ENCODE measurements at places on chromosomes 12 and 14.

DNA sequence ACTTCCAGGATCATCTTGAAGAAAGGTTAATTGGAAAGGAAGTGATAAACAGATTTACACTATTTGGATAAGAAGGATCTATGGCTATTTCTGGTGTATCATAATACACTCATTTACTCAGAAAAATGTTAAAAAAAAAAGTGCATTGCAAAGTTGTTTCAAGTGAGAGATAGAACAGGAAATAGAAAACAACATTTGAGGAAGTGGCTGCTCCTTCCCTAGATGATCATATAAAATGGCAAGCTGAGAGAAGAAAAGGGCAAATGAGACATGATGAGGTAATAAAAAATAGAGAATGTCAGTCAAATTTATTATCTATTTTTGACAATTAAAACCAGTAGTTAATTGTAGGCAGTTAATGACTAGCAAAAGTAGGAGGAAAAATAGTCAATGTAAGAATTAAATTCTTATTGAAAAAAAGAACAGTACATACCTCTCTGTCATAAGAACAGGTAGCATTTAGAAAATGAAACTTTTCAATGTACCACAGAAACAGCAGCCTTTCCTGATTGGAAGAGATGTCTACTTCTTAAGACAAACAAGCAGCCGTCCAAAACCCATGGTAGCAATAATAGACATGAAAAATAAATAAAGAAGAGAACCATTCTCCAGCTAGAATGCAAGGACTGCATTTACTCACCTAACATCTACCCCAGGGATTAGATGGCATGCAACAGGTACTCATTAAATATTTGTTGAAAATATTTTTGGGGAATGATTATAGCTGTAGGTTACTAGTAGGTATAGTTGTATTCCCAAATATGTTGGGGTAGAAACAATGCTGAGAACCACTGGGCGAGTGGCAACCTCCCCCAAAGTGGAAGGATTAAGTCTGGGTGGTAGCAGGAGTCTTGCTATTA, 63.9 kb upstream of the GRIP1 start:
- DNase-seq: no peak

- DNase-seq: no peak
These were observed 6.4 kb downstream of the APOLD1 start for GRCh38 chr12:12791756-12792369.

- no peak for DNase-seq
These were observed 418.3 kb downstream of the EGLN3 start for GRCh38 chr14:33532553-33532952.

- DNase-seq: no peak
These were observed 12.4 kb upstream of the C12orf75 start for GRCh38 chr12:105317942-105318621.

DNA sequence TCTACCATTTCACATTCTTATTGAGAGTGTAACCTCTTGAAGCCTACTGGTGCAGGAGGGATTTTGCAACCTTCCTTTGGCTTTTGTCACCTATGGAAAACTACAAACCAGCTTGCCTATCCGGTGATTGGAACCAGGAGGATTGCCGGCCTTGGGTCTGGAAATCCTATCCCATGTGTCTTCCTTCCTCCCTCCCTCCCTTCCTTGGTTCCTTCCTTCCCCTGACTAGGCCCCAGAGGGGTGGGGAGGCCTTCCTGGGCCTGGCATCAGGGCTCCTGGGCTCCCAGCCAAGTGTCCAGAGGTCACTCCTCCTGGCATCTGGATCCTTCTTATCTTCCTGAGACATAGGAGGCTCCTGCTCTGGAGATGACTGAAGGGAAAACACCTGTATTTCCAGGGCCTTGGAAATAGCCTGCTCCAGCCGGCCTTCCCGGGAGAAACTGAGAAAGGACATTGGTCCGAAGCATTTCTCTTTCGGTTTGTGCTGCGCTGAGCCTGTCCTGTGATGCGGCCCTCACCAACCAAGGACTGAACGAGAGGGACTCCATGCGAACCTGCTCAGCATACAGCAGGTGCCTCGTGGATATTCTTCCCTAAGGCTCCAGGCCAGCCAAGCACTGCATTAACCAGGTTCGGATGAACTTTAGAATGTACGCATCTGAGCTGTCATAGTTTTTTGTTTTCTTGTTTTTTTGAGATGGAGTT, 43.4 kb downstream of the PSMA6 start:
- DNase-seq: no peak

GRCh38 chr12:74732164-74732784, 194.6 kb downstream of the ATXN7L3B start:
- DNase-seq: no peak

DNA sequence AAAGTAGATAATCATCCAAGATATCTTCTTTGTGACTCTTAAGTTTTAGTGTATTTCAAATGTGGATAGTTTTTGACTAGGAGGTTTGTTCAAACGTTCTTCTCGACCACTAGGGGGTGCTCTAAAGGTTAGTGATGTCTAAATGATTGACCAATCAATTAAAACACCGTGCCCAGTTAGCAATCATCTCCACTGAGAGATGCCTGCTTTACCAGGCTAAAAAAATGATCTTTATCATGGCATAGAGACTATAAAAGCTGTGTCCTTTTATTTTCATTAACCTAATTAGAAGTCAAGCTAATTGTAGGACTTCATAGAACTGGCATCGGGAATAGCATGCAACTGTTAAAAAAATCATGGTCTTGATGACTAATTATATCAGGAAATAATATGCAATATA, 153.9 kb downstream of the PRKCH start:
- DNase-seq: no peak

DNA sequence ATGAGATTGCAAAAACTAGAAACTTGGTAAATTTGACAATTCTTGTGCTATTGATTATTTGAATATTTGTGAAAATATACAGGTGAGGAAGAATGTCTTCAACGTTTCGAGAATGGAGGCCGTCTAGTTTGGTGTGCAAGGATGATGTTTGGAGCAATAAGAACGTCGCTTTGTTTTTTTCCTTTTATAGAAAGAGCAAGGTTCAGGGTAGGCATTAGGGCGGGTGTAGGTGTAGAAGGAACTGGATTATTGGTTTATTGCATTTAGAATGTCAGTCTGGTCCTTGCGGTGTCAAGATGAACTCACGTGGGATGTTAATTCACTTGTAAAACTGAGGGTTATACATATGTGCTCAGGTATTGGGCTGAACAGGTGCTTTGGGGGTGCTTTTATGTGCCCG, 1.1 kb downstream of the RPS26 start:
- no peak for DNase-seq

DNA sequence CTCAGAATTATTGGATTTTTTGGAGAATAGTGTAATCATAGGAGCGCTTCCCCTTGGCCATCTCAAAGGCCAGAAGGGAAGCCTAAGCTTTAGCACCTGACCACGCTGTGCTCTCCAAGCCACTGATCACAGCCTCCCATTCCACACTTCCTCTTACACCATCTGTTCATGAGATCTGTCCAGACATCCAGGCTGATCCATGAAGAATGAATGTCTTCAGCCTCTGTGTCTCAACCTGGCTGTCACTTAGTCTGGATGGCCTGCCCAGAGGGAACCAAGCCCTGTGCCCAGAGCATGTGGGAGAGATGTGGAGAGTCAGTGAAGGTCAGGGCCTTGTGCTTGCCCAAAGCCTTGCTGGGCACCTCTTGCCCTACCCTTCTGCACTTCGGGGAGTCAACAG, 40.5 kb downstream of the TSPAN11 start:
- DNase-seq: no peak

- no peak for DNase-seq
These were observed 49.9 kb downstream of the KCNMB4 start for GRCh38 chr12:70415987-70416386.

DNA sequence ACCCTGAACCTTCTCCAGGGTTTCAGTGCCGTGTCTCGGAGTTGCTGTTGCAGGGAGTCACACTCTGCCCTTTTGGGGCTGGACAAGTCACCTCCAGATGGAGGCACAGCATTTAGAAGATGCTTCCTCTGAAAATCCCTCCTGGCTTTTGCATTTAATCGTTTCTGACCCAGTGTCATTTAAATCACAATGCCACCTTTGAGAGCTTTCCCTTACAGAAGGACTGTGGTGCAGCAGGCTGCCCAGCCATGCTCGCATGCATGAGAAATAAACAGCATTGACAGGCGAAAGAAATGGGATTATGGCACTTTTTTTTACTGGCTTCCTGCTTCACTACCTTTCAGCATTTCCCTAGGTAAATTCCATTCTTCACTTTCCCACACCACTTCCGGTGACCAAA, 113.4 kb upstream of the DYRK2 start:
- no peak for DNase-seq

DNA sequence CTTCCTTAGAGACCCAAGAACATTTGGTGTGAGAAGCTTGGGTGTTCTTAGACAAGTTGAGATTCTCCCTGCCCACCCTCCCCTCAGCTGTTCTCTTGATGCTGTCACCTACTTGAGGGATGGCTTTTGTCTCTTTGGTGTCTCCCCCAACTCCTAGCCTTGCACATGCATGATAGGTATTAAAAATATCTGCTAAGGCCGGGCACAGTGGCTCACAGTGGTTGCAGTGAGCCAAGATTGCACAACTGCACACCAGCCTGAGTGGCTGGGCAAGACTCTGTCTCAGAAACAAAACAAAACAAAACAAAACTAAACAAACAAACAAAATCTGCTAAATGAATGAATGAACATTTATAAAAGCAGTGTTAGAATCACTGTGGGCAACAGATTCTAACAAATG, 261.1 kb downstream of the AKAP6 start:
- DNase-seq: no peak

DNA sequence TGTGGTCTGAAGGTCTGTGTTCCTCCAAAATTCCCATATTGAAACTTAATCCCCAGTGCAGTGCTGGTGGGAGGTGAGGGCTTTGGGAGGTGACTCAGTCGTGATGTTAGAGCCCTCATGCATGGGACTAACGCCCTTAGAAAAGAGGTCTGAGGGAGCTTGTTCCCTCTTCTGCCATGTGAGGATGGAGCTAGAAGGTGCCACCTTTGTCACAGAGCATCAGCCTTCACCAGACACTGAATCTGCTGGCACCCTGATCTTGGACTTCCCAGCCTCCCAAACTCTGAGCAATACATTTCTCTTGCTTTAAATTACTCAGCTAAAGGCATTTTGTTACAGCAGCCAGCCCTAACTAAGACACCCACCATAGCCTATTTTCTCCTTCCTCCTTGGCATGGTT, 13.9 kb downstream of the RAB15 start:
- no peak for DNase-seq

- DNase-seq: no peak
These were observed 43.6 kb downstream of the LIN7A start for GRCh38 chr12:80894179-80894578.

DNA sequence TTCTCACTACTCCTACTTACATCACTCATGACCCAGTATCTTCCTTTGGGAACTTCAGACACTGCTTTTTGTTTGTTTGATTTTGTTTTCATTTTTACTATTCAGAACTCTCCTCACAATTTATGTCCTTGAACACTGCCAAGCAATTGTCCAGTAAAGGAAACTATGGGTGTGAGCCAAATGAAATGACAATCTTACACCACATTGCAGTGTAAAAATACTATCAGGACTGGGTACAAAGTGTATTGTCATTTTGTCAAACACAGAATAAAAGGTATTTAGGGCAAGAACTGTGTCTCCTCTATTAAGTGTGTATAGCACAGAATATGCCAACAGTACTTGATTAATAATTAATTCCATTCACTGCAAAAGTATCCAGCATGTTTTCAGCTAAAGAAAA, 199.3 kb downstream of the ALG10B start:
- no peak for DNase-seq

- DNase-seq: no peak
These were observed 179.7 kb downstream of the TTC8 start for GRCh38 chr14:89004166-89004565.

GRCh38 chr12:41950455-41950854, 194.2 kb downstream of the GXYLT1 start:
- DNase-seq: no peak

DNA sequence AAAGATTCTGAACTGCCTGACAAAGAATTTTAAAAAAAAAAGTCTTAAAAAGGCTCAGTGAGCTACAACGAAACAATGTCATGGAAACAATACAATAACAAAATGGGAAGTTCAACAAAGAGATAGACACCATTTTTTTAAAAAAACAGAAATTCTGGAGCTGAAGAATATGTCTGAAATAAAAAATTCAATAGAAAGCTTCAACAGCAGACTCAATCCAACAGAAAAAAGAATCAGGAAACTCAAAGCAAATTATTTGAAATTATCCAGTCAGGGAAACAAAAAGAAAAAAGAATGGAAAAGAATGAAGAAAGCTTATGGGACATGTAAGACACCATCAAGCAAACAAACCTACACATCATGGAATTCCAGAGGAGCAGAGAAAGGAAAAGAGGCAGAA, 118.5 kb upstream of the LGR5 start:
- DNase-seq: no peak

DNA sequence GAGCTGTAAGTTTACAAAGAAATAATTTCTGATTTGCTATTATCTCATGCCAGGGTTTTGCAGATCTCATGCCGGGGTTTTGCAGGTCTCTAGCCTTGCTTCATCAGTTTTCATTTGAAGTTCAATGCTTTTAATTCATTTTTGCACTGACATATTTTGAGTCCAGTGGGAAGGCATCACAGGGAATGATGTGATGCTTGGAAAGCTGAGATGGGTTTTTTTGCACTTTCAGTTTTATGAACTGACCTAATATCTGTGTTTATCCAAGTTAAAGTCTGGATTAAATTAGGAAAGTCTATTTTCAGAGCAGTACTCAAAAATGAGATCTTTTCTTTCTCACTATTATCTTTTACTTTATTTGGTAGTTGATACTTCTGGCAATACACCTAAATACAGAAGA, 23.6 kb upstream of the REP15 start:
- no peak for DNase-seq

DNA sequence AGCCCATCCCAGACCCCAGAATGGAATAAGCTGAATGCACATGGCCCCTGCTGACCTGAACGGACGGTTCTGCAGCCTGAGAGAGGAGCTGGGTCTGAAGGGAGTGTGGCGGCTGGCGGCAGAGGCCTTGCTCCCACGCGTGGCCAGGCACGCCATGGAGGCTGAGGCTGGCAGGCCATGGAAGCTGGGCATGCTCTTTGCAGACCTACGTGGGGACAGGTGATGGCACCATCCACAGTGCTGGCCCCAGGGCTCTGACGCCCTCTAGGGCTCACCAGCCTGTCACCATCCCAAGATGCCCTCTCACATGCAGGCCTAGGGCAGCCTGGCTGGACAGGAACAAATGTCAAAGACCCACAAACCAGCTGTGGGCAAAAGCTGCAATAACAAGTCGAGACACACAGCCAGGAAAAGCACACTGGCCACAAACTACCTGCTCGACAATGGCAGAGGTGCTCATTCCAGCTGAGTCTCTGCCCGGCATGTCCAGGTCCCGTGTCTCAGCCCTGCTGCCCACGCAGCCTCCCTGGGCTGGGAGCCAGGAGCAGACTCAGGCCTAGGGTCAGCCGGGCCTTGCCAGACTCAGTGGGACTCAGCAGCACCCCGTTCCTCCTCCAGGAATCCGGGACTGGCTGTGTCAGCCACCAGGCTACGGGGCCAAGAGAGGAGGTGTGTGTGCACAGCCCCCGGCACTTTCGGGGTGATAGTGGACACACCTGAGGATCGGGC, 19.7 kb downstream of the BTBD6 start:
- no peak for DNase-seq

DNA sequence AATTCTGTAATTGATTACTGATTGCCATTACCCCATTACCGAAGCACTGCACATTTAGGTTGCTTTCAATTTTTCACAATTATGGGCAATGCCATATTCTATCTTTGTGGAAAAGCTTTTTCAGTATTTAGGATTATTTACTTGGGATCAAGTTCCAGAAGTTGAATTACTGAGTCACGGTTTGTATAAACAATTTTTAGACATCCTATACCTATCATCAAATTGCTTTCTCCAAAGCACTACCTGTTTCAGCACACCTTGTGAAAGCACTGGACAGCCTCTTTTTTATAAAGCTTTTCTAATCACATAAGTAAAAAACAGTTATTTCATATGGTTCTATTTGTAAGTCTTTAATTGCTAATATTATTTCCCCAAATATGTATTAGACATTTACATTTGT, 221.5 kb upstream of the CAND1 start:
- DNase-seq: no peak

Data from stimulated activated CD8-positive, alpha-beta memory T cell treated with anti-CD3 and anti-CD28 coated beads, Interleukin-7, amount 100 ng/mL, for 48 hours (primary cell).